ENCODE measurements at places on chromosomes 2 and 18. TPM values are rescaled to one million over a fixed set of nuclear protein-coding genes. Genes with fewer than 3 reads are reported as not detected.

The DOK6 gene
- not detected for total RNA-seq

The RAB6C gene
- total RNA-seq = not detected

The PLGLB2 gene
- 1.6 TPM for total RNA-seq

The IL36B gene
- not detected for total RNA-seq

The SIX2 gene
- not detected for total RNA-seq

The CPLX4 gene
- total RNA-seq = not detected

The SOX11 gene
- total RNA-seq = not detected

- ATAC-seq = no peak
These were observed 637.3 kb downstream of the ERBB4 start for GRCh38 chr2:211901226-211901846.

- ATAC-seq = peak; percentile 45
These were observed 499 bp downstream of the COBLL1 start for GRCh38 chr2:164840930-164841718.

GRCh38 chr18:33467531-33467930 lies 27.0 kb upstream of the CCDC178 start:
- no peak for ATAC-seq

DNA sequence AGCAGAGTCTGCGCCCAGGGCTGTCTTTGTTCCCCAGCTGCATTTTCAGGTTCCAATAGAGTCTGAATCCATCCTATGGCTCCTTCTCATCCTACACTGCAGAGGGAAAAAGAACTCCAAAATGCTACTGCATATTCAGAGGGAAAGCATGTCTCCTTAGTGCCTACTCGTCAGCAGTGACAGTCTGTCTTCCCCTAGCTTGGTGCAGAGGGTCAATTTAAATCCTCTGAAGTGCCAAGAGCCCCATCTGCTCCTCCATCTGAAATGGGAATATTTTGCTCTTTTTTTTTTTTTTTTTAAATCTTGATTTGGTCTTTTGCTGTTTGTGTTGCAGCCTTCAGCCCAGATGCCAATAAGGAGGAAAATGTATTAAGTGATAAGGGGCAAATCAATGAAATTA lies 199.3 kb downstream of the RNF144A start:
- ATAC-seq = no peak

GRCh38 chr2:60347781-60348180 lies 205.7 kb downstream of the BCL11A start:
- ATAC-seq = no peak

DNA sequence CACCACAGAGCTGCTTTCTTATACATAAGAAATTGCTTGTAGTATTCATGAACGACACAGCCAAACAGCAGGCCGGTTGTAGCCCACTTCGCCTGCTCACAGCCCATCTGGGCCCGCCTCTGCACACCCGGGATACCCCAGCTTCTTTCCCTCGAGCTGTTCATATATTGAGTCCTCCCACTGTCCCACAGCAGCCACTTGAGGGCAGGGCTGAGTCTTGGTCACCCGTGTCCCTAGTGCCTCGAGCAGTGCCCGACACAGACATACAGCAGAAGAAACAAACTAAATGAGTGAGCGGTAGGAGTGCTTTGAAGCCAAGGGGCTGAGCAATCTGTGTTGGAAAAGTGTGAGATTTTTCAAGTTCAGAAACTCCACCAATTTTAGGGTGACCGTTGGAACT lies 251.4 kb downstream of the KLHL29 start:
- no peak for ATAC-seq

DNA sequence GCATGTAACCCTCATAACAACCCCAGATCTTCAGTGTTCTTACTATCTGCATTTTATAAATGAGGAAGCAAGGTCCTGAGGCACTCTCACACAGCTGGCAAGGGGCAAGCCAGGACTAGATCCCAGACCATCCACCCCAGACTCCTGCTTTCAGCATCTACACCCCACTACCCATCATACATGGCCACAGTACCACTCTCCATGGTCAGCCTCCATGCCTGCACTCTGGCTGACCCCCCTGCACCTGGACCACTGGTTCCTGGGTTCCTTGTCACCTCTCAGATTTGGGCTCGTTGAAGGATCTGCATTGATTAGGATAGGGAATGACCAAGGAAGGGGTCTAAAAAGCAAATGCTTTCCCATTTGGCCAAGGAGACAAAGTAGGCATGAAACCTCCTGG lies 36.0 kb upstream of the TEX51 start:
- no peak for ATAC-seq

DNA sequence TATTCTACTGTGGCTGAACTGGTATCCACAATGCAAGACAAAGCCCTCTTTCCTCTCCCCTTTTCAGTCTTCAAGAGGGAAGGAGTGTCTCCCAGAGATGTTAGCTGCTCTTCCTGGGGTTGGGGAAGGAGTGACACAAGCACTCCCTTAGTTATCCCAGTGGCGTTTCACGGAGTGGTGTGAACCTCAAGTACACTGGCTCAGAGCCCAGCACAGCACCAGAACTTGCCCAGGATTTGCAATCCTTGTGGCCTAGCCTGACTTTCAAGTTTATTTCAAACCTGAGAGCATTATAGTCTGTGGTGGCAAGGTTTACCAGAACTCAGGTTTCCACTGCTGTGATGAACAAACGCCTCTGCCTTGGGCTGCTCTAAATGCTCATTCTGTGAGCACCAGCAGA lies 162.5 kb downstream of the CCDC102B start:
- no peak for ATAC-seq

- peak; percentile 52 for ATAC-seq
These were observed 81.9 kb downstream of the EHBP1 start for GRCh38 chr2:62787386-62787785.
